ENCODE measurements at places on chromosomes 1 and 21. TPM values are rescaled to one million over a fixed set of nuclear protein-coding genes. Genes with fewer than 3 reads are reported as not detected.

Gene CALML6
- 0.29 TPM for total RNA-seq

Gene UBE2Q1
- 28.6 TPM for total RNA-seq

Gene PRRX1
- total RNA-seq: 307 TPM

Gene NEK2
- 2.4 TPM for total RNA-seq

Gene RGSL1
- total RNA-seq: not detected

Gene MYOG
- total RNA-seq: not detected

Gene CYP4A11
- total RNA-seq: not detected

Gene LCE1A
- not detected for total RNA-seq

Gene TDRD10
- total RNA-seq: not detected

Gene THEM4
- 13.8 TPM for total RNA-seq

Gene DAB1
- total RNA-seq: not detected

Gene GRHL3
- total RNA-seq: not detected

Gene AVPR1B
- not detected for total RNA-seq

Gene FGR
- 0.36 TPM for total RNA-seq

Gene POU3F1
- total RNA-seq: under 0.01 TPM

Gene DYNLT5
- 1.4 TPM for total RNA-seq

Gene LAMB3
- total RNA-seq: 9.7 TPM

Gene KLHL21
- 86.1 TPM for total RNA-seq

Gene NBPF4
- under 0.01 TPM for total RNA-seq

Gene SMIM11
- total RNA-seq: 18.5 TPM

Gene OR2T29
- total RNA-seq: not detected

Gene UBL4B
- total RNA-seq: 1.1 TPM

Gene PAQR6
- total RNA-seq: 0.36 TPM

Gene GNL2
- total RNA-seq: 54.5 TPM

Gene PTPN14
- 122 TPM for total RNA-seq

Gene SPRR2A
- total RNA-seq: not detected

Gene SH2D2A
- total RNA-seq: 0.29 TPM

Gene CAMTA1
- 38.0 TPM for total RNA-seq

Gene TMEM200B
- total RNA-seq: 10.6 TPM

Gene LAX1
- 0.29 TPM for total RNA-seq

Gene SPOCD1
- total RNA-seq: 58.6 TPM

Gene LCE1E
- total RNA-seq: not detected

Gene RIPK4
- 2.2 TPM for total RNA-seq

Data from osteoblast (primary cell).